ENCODE measurements at places on chromosomes 4 and X.

- no peak for DNase-seq
Measured at GRCh38 chrX:11944501-11944900, 186.5 kb downstream of the MSL3 start.

DNA sequence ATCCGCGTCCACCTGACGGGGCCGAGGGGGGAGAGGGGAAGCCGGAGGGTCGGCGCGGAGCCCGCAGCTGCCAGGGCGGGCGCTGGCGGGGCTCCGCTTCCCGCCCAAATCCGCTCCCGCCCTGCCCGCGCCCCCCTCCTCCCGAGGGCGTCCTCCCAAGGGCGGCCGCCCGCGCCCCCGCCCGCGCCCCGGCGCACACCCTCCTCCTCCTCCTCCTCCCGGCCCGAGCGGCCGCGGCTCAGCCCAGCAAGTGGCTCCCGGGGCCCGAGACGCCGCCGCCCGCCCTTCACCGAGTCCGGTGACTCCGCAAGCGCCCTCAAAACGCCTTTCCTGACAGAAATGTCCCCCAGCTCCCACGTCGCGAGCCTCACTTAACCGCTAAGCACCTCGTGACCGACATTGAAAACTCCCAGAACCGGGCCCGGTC lies 487 bp downstream of the HMGB2 start:
- peak; percentile 43 for DNase-seq

DNA sequence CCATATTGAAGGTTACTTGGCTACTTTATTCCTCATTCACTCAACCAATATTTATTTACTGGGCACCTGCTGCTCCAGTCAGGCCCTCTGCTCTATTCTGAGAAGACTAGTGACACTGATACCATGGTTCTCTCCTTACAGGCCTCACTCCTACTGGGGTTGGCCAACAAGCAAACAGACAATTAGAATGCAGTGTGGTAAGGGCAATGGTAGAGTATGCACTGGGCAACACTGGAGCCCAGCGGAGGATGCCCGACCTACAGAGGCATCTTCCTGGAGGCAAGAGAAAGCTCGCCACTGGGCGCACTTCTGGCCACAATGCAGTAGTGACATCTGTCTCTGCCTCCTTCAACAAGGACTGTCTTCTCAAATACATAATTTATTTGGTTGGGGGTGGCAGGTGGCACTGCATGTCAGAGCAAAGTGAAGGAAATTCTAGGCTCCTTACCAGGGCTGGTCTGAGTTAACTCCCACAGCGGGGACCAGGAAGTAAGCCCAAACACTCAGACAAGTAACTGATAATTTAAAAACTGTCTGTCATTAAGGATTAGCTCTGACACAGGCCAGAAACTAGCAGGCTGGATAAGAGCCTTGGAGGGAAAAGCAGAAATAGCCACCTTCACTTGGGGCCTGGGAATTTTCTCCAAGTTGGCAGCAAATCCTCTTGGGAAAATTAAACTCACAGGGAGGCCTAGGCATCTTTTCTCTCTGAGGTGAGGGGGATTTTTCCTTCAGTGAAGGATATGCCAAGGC lies 150.7 kb upstream of the EOLA2 start:
- DNase-seq: no peak

DNA sequence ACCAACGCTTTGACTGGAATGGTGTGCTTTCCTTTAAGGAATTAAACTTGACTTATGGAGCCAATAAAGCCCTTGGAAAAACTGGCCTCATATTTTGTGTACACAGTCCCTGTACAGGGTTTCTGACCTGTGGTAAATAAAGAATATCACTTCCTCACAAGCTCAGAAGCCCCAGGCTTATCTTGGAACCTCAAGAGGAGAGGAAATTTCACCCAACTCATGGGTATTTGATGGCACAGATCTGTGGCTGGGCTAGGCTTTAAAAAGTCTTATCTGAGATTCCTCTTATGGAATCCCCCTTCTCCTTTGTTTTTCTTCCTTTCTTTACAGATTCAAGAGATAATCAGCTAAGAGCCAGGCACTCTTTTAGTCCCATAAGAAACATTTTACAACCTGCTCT lies 89.3 kb upstream of the USP38 start:
- DNase-seq: no peak

- DNase-seq: no peak
Measured at GRCh38 chr4:90328558-90328957, 201.4 kb downstream of the CCSER1 start.

GRCh38 chr4:73883306-73883705 lies 14.1 kb downstream of the CXCL1 start:
- DNase-seq: no peak

DNA sequence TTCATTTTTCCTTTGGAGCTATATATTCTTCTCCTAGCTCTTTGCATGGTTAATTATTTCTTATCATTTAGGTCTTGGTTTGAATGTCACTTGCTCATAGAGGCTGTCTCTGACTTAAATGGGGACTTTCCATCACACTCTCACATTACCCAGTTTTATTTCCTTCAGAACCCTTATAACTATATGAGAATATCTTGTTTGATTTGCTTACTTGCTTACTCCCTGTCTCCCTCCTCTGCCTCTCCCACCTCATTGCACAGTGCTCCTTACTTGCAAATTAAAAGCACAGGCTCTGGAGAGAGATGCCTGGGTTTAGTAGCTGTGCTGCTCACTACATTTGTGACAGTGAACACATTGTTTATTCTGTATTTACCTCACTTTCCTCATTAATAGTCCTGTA lies 174.6 kb downstream of the SOWAHB start:
- DNase-seq: no peak

DNA sequence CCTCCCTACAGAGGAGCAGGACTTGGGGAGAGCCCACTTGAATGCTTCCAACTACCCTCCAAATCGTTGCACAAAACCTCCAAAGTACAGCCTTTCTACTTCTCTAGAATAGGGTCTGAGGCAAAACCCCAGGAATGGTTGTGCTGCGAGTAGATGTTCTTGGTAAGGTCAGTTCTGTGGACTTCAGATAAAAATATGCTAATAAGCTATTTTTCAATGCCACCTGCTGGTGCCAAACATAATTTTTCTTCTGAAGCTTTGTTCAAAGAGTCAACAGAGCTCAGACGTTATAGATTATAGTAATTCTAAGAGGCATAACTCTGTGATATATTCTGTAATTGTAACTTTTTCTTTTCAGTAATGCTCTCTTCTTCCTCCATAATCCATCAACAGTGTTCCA lies 425.7 kb downstream of the GPAT3 start:
- DNase-seq: no peak

- no peak for DNase-seq
Measured at GRCh38 chr4:147794787-147795413, 63.0 kb downstream of the ARHGAP10 start.

DNA sequence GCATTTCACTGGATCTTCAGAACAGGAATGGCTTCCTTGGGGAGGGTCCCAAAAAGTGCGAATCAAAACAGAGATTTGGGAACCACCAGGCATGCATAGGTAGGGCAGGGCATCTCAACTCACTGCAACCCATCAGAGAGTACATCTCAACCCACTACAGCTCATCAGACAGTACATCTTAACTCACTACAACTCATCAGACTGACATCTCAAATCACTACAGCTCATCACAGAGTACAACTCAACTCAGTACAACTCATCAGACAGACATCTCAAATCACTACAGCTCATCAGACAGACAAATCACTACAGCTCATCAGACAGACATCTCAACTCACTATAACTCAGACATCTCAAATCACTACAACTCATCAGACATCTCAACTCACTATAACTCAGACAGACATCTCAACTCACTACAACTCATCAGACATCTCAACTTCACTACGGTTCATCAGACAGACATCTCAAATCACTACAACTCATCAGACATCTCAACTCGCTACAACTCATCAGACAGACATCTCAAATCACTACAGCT lies 47.5 kb upstream of the CLDN34 start:
- DNase-seq: no peak

DNA sequence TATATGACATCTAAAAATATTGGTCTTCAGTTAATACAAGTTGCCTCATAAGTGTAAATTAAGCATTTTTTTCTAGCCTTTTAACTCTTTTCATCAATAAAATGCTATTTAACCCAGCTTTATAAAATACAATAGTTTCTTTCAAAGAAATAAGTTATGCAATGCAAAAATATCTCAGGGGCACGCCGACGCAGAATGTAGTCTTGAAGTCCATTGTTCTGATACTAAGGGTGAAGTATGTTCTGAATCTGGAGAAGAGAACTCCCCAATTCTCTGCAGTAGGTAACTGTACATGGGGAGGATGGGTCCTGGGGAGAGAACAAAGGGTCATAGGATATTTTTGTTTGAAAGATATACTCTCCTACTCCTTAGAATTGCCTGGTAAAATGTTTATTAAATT lies 256.6 kb upstream of the NDST4 start:
- DNase-seq: no peak

DNA sequence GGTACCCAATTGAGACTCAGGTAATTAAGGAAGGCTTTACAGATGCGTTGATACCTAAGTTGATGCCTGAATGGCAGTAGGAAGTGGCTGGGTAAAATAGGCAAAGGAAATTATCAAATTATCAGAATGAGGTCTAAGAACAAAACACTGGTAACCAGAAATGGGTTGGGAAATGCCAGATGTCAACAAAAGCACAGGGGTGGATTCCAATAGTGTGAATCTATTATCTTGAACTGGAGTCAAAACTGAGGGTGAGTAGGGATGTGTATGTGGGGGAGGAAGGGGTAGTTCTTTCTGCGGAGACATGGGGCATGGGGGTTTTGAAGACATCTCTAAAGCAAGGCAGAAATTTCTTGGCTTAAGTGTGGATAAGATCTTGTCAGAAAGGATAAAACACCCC lies 16.0 kb upstream of the SEPTIN6 start:
- no peak for DNase-seq

- no peak for DNase-seq
Measured at GRCh38 chr4:185898413-185898812, 86.4 kb upstream of the SORBS2 start.

DNA sequence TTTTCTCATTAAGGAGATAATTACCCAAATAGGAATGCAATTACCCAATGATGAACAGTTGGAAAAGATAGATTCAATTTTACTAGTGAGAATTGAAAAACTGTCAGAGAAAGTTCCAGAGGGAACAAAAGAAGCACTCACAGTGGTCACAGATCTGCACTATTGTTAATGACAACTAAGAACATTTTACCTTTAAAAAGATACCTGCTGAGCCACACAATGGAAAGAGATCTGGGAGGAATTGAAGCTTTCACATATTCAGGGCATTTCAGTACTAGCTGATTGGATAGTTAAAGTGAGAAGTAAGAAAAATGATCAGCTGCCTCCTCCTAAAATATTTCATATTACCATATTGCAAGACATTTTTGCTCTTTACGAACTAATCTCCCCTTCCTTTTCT lies 1822.2 kb downstream of the STIM2 start:
- DNase-seq: no peak

GRCh38 chr4:164904336-164904735 lies 27.4 kb downstream of the APELA start:
- no peak for DNase-seq

DNA sequence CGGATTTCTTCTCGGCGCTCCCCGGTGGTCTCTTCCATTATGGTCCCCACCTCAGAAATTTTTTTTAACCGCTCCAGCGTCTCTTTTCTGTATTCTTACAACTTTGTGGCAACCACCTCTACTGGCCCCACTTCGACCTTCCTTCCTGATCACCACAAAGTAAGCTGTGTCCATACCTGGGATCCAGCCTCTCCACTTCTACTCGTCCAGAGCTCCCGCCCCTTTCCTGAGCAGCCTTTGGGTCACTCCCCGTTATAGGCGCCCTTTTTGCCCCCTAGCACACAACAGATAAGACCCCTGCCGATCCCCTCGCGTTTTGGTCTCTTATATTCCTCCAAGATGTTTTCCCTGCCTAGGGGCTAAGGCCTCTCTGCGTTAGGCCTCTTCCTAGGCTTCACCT lies 557 bp downstream of the PIGG start:
- DNase-seq: no peak

GRCh38 chr4:153623491-153623890 lies 60.6 kb upstream of the TLR2 start:
- no peak for DNase-seq

DNA sequence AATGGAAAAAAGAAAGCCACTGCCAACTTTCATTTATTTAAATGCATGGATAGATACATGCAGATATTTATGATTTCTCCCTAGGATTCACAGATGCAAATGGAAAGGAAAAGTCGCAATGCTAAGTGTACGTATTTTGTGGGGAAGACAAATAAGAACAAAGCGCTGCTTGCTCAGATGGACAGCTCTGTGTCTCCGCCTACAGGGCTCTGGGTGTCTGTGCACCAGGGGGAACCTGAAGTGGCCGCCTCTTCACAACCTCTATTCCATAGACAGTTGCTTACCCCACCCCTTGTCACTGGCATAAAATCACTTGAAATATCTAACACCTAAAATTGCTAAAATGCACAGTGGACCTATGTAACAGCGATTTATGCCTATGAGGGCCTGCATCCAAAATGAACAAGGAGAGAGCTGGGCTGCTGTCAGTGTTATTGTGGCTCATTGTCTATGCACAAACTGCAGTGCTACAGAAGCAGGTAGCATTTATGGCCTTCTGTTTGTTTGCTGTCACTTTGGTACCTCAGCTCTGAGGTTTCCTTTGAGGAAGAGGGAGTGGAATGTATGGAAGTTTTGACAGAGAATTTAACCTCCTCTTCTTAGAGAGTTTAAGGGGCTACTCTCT lies 58.6 kb upstream of the PAGE1 start:
- DNase-seq: peak; percentile 40

DNA sequence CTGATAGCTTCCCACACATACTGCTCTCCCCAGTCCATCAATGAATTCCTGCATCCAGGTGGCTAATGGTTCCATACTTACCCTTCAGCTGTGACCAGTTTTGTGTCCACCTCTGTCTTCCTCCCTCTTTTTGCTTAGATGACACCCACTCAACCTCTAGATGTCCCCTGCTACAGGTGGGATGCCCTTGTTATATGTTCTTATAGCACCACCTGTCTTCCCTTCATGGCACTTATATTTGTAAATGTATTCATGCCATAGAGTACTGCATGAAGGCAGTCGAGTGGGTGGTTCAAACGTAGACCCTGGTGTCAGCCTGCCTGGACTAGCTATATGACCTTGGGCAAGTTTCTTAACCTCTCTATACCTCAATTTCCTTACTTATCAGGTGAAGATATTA lies 6.5 kb upstream of the USP46 start:
- no peak for DNase-seq

DNA sequence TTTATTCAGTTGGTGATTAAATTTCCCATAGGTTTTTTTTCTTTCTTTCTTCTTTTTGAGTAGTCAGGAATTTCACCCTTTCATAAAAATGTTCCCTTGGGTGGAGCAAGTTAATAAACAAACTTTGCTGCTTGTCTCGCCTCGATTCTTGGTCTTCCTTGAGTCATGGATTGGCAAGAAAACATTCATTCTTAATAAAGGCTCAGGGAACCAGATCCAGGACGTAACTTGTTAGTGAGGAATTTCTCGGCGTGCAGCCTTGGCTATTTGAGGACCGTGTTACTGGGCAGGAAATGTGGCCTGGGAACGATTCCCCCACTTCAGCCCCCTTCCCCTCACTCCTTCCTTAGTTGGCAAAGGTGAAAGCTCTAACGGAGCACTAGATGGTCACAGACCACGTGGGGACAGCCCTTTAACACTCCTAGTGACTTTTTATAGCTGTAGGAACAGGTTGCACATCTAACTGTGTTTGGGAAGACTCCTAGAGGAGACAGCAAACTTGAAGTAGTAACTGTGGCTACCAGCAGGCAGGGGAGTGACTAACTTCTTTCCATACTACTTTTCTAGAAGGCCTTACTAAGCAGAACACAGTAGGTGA lies 106.8 kb downstream of the UCHL1 start:
- no peak for DNase-seq

- peak; percentile 59 for DNase-seq
Measured at GRCh38 chr4:39976945-39977488, 694 bp downstream of the PDS5A start.

- DNase-seq: no peak
Measured at GRCh38 chr4:16085822-16086221, 2.0 kb upstream of the PROM1 start.

All from activated CD4-positive, alpha-beta T cell treated with anti-CD3 and anti-CD28 coated beads, Interleukin-2, amount 50 U/mL, for 48 hours (primary cell).